D341Med (cell line): ENCODE measurements at places on chromosomes 16 and 17.

DNA sequence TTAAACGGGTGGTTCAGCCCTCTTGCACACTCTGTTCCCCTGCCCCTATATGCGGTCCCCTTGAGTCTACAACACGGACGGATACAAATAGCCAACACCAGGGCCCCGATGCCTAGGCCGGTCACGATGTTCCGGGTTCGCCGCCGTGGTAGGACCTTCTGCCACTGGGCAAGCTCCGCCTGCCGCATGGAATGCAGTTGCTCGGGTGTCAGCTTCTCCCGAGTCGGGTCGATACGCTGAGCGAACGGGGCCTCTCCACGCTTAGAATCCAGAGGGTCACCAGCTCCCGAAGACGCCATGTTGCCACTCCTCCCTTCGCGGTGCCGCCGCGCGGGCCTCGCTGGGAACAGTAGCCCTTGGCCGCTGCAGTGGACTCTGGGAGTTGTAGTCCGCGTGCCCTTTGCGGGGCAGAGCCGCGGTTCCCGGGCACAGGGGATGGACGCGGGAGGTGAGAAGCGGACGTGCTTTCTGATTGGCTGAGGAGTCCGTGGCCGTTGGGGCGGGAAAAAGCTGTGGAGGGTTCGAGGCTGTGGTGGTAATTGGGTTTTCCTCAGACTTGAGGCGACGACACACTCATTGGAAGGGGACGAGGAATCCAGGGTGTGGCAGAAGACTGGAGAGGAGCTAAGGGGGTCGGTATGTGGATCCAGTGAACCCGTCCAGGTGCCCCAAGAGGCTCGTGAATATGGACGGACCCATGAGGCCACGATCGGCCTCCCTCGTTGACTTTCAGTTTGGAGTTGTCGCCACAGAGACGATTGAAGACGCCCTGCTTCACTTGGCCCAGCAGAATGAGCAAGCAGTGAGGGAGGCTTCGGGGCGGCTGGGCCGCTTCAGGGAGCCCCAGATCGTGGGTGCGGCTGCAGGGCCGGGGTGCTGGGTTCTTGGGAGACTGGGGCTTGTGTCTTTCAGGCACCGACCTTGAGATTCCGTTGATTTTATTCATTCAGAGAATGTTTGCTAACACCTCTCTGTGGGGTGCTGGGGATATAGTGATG lies at the start of the genes CNTD1 and COA3:
Gene CNTD1, plus strand, starts transcription at position 479 of the 998 bp plus-strand sequence. Its CDS starts 207 bp downstream, at position 686.
Gene COA3, minus strand, starts transcription at position 322 of the 998 bp plus-strand sequence. Its CDS starts 23 bp downstream, at position 299.
- peak; percentile 99 for DNase-seq

DNA sequence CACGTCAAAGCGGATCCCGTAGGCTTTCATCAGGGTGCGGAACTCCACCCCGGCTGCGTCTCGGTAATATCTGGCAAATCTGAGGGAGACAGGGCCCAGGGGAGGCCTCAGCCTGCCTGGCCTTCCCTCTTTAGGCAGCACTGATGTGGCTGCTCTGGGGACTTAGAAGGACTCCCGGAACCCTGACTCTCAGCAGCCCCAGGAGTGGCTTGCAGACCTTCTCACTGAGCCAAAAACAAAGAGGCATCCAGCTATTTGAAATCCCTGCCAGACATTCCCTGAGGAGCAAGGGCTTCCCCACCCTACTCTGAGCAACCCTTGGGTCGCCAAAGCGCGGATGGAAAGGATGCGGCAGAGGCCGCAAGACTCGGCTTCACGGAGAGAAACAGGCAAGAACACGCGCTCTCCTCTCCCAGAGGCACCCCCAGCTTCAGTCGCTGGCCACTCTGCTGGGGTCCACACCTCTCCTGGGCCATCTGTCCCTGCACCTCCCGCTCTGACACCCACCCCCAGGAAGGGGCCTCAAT lies 7.9 kb downstream of the P2RX5 start:
- no peak for DNase-seq

DNA sequence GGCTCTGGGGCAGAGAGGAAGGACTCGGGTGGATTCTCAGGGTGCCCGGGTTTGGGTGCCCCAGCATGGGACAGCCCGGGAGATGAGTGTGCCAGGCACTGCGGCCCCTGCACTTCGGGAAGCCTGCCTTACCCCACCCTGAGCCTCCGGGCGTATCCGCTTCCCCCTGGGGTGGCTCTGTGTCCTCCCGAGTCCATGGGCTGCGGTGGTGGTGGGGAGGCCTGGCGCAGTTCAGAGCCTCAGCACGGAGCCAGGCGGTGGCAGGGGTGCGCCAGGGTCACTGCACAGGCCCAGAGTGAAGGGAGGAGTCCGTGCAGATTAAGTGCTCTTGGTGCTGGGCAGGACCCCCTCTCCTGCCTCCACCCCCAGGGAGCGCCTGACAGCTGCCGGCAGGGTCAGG lies 20.7 kb downstream of the MYBBP1A start:
- no peak for DNase-seq

- peak; percentile 100 for DNase-seq
These were observed at the start of gene SLC25A10 for GRCh38 chr17:81711814-81712467. Gene SLC25A10, plus strand, starts transcription at chr17:81712284. Its CDS starts 143 bp downstream, at chr17:81712427.

DNA sequence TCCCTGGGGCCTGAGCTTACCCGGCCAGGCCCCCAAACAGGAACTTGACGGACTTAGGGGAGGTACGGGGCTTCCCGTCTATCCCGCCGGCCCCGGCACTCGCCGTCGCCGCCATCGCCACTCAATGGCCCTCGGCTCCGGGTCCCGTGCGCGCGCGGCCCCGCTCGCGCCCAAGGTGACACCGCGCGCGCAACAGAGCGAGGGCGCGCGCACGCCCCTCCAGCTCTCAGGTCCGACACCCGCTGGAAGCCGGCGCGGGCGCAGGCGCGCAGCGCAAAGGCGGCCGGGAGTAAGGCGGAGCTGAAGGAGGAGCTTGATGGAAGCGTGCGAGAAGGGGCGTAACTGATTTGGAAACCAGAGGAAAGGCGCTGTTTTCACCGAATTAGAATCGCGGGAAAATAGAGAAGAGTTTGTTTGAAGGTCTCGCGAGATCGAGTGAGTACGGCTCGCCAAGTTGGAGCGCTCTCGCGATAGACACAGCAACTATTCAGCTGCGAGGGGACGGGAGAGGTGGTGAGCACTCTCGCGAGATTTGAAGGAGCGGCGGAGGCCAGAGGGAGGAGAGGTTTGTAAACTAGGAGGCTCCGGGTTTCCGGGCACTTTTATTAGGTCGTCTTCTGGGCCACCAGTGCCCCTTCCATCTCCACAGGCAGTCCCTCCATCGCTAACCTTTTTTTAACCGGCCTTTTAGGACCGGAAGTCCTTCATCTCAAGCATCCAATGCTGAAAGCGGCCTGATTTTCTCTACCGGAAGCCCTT lies at the start of the genes RNF167 and SLC25A11:
Gene RNF167, plus strand, starts transcription at position 473 of the 759 bp plus-strand sequence. CDS start 642 bp downstream, outside the sequence.
Gene SLC25A11, minus strand, starts transcription at position 251 of the 759 bp plus-strand sequence. Its CDS starts 136 bp downstream, at position 115.
- peak; percentile 94 for DNase-seq

GRCh38 chr17:35161281-35161761 lies 13.7 kb downstream of the UNC45B start:
- no peak for DNase-seq

DNA sequence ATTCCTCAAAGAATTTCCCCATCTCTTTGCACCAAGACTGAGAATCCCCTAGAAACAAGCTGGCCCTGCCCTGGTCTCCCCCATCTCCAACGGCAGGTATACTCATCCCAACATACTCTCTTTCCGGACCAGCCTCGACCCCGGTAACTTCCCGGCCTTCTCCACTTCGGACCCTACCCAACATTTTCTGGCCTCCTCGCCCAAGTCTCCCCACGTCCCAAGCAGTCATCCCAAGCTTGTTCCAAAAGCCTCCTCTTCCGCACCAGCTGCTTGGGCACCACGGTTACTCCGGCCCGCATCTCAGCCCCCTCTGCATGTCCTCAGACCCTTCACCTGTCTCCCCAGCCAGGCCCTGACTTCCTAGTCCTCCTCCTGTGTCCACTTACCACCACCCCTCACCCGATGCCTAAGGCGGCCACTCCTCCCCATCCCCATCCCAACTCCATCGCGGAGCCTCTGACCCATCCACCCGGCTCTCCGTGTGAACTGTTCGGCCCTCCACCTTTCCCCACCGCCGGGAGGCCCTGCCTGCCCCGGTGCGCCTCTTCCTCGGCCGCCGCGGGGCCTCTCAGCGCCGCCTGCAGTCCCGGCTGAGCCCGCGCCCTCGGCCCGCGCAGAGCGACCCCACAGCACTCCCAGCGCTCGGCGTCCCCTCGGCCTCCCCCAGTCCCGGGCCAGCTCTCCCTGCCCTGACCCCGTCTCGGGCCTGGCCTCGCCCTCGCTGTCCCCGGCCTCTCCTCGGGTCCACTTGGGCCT lies 994 bp downstream of the PITPNA start:
- peak; percentile 69 for DNase-seq

- peak; percentile 45 for DNase-seq
These were observed 34.9 kb downstream of the UBE2G1 start for GRCh38 chr17:4331614-4332013.

DNA sequence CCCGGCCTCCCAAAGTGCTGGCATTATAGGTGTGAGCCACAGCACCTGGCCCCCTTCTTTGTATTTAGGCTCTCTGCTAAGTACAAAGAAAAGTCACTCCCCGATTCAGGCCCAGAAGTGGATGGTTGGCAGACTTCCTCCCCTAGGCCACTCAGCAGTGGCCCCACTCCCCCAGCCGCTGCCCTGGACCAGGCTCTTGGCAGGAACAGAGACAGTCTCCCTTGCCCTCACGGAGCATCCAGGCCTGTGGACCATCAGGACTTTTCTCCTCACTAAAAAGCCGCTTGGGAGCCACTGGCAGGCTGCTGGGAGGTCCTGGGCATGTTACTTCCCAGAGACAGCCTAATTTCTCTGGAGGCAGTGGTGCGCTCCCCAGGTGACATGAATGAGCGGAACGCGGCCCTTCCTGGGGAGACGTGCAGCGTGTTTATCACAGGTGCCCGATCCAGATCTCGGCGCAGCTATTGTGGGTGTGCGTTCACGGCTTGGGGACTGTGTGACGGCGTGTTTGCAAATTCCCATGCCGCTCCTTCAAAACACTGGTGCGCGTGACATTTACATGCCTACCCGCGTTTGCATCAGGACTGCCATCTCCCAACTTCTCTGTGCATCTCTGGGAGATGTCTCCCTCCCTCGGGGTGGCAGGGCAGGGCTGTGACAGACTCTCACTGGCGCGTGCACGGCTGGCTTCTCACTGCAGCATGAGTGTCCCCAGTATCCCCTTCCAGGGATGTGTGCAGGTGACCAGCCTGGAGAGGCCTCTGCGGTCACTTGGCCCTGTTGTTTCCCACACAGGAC lies 16.6 kb downstream of the WSCD1 start:
- no peak for DNase-seq

DNA sequence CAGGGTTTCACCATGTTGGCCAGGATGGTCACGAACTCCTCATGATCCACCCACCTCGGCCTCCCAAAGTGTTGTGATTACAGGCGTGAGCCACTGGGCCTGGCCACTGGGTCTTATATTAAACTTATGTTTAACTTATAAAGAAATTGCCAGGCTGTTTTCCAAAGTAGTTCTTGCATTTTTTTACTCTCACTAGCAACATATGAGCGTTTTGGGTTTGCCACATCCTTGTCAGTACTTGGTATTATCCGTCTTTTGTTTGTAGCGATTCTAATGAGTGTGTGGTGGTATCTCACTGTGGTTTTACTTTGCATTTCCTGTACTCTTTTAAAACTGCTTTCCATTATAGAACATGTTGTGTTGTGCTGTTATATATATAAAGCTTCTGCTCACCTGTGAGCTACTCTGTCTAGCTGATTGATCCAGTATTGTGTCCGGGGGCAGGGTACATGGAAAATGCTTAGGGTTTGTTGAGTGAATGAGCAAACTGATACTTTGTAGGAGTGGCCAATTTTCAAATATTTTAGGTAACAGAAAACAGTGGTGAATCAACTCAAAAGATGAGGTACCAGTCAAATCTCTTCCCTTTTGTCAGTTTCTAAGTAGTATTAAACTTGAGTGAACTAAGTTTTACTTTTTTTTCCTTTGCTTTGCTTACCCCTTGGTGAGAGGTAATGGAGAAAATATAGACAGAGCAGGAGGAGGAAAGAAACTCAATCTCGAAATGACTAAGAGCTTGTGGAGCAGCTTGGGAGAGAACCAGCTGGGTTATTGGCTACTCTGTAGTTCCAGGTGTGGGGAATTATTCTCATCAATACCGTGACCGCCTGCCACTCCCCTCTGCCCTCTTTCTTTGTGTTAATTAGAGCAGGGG lies 75.8 kb downstream of the PITPNC1 start:
- no peak for DNase-seq

DNA sequence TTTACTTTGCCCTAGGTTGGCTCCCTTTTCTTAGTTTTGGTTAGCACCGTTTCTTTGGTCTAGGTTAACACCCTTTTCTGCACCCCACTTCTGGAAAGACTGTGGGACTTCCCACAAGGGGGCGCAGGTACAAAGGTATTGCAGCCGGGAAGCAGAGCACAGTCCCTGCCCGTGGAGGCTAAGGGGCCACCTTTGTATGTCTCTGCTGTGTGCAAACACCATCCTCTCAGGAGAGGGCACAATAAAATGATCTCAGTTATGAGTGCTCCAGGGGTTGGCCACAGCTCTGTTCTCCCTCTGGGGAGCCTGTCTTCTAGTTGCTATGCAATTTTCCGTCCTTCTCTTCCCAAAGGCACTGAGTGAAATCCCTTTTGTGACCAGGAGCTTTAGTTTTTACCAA lies 28.4 kb upstream of the TMC5 start:
- peak; percentile 41 for DNase-seq

DNA sequence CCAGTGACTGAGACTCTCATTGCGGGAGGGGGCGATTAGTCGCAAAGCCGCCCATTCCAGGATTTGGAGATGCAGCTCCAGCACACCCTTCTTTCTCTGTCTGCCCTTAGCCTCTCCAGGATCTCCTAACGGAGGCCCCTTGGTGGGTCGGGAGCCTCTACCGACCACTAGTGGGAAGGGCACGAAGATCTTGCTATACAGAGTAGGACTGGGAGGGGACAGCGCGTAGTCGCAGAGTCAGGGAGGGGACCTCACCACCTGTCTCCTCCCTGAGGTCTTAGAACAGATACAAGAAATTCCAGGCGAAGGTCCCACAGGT lies 588 bp upstream of the SMTNL2 start:
- DNase-seq, result peak; percentile 58

- no peak for DNase-seq
These were observed 13.5 kb downstream of the SUPT6H start for GRCh38 chr17:28675490-28675889.

- no peak for DNase-seq
These were observed 65.3 kb upstream of the NUDT7 start for GRCh38 chr16:77657016-77657415.

- DNase-seq, result no peak
These were observed 44.5 kb upstream of the TBX2 start for GRCh38 chr17:61354895-61355874.
